Ovary (tissue), 10 donors: ENCODE measurements at places on chromosomes 6 and 20. TPM values are rescaled to one million over a fixed set of nuclear protein-coding genes. Genes with fewer than 3 reads are reported as not detected.

FAM83C gene
- not detected for total RNA-seq

ULBP2 gene
- not detected for total RNA-seq

PDYN gene
- not detected for total RNA-seq

HCRTR2 gene
- not detected for total RNA-seq

GPLD1 gene
- 3.3 TPM for total RNA-seq

SGK2 gene
- 1.8 TPM for total RNA-seq

RAET1E gene
- 0.18 TPM for total RNA-seq

- H3K4me1 ChIP-seq, result no peaks in the 10 kb centered on the region
- no peaks in the 10 kb centered on the region for H3K36me3 ChIP-seq
- DNase-seq, result no peak
These were observed 318.9 kb downstream of the SYNE1 start for GRCh38 chr6:152318278-152318677.

DNA sequence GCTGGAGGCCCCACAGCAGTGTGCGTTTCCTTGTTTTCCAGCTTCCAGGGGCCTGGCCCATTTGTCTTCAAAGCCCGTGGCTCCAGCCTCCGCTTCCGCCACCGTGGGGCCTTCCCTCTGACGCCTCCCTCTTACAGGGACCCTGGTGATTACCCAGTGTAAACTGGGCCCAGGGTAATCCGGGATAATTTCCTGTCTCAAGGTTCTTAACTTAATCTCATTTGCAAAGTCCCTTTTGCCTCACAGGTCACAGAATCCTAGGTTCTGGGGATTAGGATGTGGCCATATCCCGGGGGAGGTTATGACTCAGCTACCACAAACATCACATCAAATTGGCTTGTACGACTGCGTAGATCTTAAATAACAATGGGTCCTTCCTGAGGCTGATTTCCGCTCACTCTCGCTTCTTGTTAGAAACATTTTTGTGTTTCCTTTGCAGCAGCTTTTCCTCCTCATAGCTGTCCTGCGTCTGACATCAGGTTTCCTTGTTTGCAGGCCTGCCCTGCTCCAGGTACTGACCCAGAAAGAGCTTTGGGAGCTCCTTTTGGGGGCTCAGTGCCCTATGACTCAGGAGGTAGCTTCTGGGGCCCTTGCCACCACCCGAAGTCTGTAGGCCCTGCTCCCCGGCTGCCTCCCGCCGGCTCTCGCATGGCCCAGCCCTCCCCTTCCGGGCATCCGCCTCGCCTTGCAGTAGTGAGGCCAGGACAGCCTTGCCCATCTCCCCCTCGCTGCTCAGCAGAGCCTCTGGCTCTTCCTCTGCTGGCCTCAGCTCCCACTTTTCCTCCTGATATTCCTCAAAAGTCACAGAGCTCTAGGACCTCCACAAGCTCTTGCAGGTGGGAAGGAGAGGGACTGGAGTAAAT is 100.5 kb downstream of the ERMARD start:
- H3K4me3 ChIP-seq, result no peak overlapping the region
- DNase-seq, result peak; percentile 5
- no peaks in the 10 kb centered on the region for H3K36me3 ChIP-seq
- H3K27ac ChIP-seq, result no peak overlapping the region
- no peaks in the 10 kb centered on the region for H3K4me1 ChIP-seq
- no peaks in the 10 kb centered on the region for H3K27me3 ChIP-seq

DNA sequence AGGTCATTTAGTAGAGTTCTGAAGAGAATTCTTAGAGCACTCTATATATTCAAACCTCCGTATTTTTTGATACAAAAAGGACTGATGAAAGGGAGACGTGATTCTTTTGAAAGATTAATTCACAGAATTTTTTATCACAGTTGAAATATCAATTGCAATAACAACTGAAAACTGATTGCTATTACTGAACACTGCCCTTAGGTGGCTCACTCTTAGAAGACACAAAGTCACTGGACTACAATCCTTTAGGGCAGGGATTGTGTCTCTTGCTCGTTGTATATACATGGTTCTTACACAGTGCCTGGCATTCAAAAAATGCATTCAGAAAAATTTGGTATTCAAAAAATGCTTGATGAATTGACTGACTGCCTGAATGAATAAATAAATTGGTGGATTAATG is 17.1 kb upstream of the CALHM6 start:
- no peaks in the 10 kb centered on the region for H3K27me3 ChIP-seq
- no peak for DNase-seq
- H3K4me3 ChIP-seq, result no peak overlapping the region
- H3K36me3 ChIP-seq, result no peaks in the 10 kb centered on the region

- H3K27me3 ChIP-seq, result no peaks in the 10 kb centered on the region
- no peak overlapping the region for H3K4me3 ChIP-seq
- no peak overlapping the region for H3K27ac ChIP-seq
- DNase-seq, result no peak
These were observed 153.6 kb upstream of the SIM1 start for GRCh38 chr6:100618351-100618671.

DNA sequence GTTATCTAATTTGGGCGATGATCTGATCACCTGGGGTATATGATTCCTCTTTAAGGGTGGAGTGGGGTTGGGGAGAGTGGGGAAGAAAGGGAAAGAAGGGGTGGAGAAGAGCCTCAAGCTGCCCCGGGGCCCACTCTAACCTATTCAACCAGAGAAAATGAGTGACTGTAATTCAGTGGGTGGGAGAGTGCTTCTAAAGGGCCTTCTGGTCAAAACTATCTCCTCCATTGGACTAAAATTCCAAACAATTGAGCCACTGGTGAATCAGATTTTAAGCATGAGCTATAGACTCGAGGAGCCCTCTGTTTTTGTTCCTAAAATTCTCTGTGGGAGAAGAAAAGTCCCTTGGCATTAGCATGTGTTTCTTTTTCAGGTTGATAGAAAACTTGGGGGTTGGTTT is 296.8 kb downstream of the CLIC5 start:
- H3K4me3 ChIP-seq, result no peak overlapping the region
- no peaks in the 10 kb centered on the region for H3K27me3 ChIP-seq
- DNase-seq, result no peak

GRCh38 chr6:14804001-14804784 is 441.7 kb upstream of the JARID2 start:
- peaks cover 5% of the 10 kb centered on the region for H3K4me1 ChIP-seq
- no peaks in the 10 kb centered on the region for H3K36me3 ChIP-seq
- no peaks in the 10 kb centered on the region for H3K27me3 ChIP-seq
- DNase-seq, result no peak
- no peak overlapping the region for H3K27ac ChIP-seq
- H3K4me3 ChIP-seq, result no peak overlapping the region

DNA sequence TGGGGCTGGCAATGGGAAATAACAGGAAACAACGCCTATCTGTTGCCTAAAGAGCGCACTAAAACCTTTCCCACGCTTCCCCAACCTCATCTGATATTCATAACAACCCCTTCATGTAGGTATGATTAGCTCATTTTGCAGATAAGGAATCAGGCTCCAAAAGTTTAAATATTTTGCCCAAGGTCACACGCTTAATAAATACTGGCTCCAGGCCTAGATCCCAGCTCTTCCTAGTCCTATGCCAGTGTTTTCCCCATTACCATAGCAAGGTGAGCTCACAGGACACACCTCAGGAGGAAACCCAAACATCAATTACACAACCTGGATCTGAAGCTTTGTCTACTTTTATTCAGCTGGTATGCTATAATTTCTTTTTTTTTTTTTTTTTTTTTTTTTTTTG is 19.6 kb downstream of the MBOAT1 start:
- no peaks in the 10 kb centered on the region for H3K27me3 ChIP-seq
- H3K27ac ChIP-seq, result no peak overlapping the region
- H3K4me1 ChIP-seq, result peaks cover 2% of the 10 kb centered on the region
- H3K4me3 ChIP-seq, result no peak overlapping the region
- no peaks in the 10 kb centered on the region for H3K36me3 ChIP-seq

GRCh38 chr6:138289739-138290138 is 71.4 kb upstream of the PBOV1 start:
- DNase-seq, result no peak
- H3K27ac ChIP-seq, result no peak overlapping the region
- no peaks in the 10 kb centered on the region for H3K27me3 ChIP-seq
- no peak overlapping the region for H3K4me3 ChIP-seq
- no peaks in the 10 kb centered on the region for H3K4me1 ChIP-seq
- no peaks in the 10 kb centered on the region for H3K36me3 ChIP-seq

GRCh38 chr6:112416866-112417265 is 69.7 kb downstream of the RFPL4B start:
- peak; percentile 48 for DNase-seq
- H3K27ac ChIP-seq, result no peak overlapping the region
- H3K4me3 ChIP-seq, result no peak overlapping the region
- H3K27me3 ChIP-seq, result no peaks in the 10 kb centered on the region
- peaks cover 4% of the 10 kb centered on the region for H3K4me1 ChIP-seq

DNA sequence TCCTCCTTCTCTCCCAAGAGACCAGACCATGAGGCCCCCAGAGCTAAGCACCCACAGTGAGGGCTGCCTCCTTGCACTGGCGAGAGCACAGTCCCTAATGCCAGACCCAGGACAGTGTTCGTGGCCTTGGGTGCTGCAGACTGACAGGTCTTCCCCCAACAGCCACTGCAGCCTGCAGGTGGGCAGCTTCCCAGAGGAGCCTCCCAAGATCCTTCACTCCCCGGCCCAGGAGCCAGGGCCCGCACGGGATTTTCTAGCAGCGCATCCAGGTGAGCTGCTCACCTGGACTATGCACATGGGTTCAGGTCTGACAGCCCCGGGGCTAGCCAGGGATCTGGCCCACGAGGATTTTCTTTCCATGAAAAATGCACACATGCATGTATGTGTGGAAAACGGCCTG is 41.7 kb downstream of the SUMO4 start:
- peaks cover 6% of the 10 kb centered on the region for H3K4me1 ChIP-seq
- no peak for DNase-seq
- no peak overlapping the region for H3K27ac ChIP-seq
- H3K36me3 ChIP-seq, result no peaks in the 10 kb centered on the region

DNA sequence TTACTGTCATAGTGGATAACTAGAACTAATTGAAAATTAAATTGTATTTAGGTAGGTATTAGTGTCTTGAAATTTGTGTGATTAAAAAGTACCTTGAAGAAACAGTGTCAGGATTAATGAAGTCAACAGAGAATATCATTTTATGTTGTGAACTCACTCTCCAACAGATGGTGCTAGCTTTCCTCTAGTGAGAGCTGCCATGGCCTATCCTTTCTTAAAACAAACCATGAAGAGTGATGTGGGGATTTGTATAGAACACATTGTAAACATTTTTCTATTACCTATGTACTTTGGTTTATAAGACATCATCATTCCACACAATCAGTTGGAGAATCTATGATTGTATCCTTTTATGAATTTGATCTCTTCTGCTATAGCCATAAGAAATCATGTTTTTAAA is 4.8 kb upstream of the SRSF12 start:
- no peaks in the 10 kb centered on the region for H3K36me3 ChIP-seq
- peaks cover 2% of the 10 kb centered on the region for H3K4me1 ChIP-seq
- no peak overlapping the region for H3K4me3 ChIP-seq
- H3K27me3 ChIP-seq, result no peaks in the 10 kb centered on the region
- no peak for DNase-seq
- no peak overlapping the region for H3K27ac ChIP-seq

GRCh38 chr6:159532155-159532554 is 160.9 kb downstream of the SOD2 start:
- no peaks in the 10 kb centered on the region for H3K4me1 ChIP-seq
- no peak overlapping the region for H3K4me3 ChIP-seq
- H3K27ac ChIP-seq, result no peak overlapping the region
- H3K36me3 ChIP-seq, result no peaks in the 10 kb centered on the region
- no peak for DNase-seq

- no peak overlapping the region for H3K27ac ChIP-seq
- DNase-seq, result no peak
- peaks cover 3% of the 10 kb centered on the region for H3K4me1 ChIP-seq
- no peak overlapping the region for H3K4me3 ChIP-seq
These were observed 37.9 kb upstream of the CCDC167 start for GRCh38 chr6:37537548-37537947.

GRCh38 chr6:129598244-129599187 is 111.5 kb downstream of the ARHGAP18 start:
- no peaks in the 10 kb centered on the region for H3K36me3 ChIP-seq
- no peak for DNase-seq
- H3K27me3 ChIP-seq, result no peaks in the 10 kb centered on the region

DNA sequence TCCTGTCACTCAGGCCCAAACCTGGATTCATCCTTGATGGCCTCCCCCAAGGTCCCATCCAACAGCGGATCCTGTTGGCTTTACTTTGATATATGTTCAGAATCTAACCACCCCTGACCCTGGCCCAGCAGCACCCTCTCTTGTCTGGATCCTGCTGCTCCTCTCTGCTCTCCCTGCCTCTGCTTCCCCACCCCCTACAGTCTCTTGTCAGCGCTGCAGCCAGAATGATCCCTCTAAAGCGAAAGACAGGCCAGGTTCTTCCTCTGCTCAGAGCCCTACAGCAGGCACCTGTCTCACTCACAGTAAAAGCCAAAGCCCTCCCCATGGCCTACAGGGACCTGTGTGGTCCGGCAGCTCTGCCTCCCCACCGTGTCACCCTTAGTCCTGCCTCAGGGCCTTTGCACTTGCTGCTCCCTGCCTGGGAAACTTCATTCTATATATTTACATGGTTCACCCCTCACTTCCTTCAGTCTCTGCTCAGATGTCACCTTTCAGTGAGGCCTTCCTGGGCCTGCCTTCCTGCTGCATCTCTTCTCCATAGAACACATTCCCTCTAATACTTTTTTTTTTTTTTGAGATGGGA is 37.4 kb upstream of the KCNB1 start:
- H3K4me3 ChIP-seq, result no peak overlapping the region
- H3K4me1 ChIP-seq, result no peaks in the 10 kb centered on the region
- H3K36me3 ChIP-seq, result no peaks in the 10 kb centered on the region
- H3K27ac ChIP-seq, result no peak overlapping the region
- DNase-seq, result no peak

DNA sequence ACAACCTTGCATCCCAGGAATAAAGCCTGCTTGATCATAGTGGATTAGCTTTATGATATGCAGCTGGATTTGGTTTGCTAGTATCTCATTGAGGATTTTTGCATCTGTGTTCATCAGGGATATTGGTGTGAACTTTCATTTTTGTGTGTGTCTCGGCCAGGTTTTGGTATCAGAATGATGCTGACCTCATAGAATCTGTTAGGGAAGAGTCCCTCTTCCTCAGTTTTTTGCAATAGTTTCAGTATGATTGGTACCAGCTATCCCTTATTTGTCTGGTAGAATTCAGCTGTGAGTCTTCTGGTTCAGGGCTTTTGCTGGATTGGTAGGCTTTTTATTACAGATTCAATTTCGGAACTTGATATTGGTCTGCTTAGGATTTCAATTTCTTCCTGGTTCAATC is 132.5 kb downstream of the ZFAND3 start:
- no peaks in the 10 kb centered on the region for H3K36me3 ChIP-seq
- DNase-seq, result no peak

GRCh38 chr6:141133836-141134235 is 998.9 kb upstream of the GJE1 start:
- H3K27me3 ChIP-seq, result no peaks in the 10 kb centered on the region
- DNase-seq, result no peak
- no peak overlapping the region for H3K27ac ChIP-seq
- H3K36me3 ChIP-seq, result no peaks in the 10 kb centered on the region

GRCh38 chr6:148682990-148683389 is 63.8 kb upstream of the UST start:
- H3K4me3 ChIP-seq, result no peak overlapping the region
- no peak overlapping the region for H3K27ac ChIP-seq
- DNase-seq, result no peak
- no peaks in the 10 kb centered on the region for H3K4me1 ChIP-seq
- H3K36me3 ChIP-seq, result no peaks in the 10 kb centered on the region
- no peaks in the 10 kb centered on the region for H3K27me3 ChIP-seq
